ENCODE measurements at places on chromosomes 3 and 15. TPM values are rescaled to one million over a fixed set of nuclear protein-coding genes. Genes with fewer than 3 reads are reported as not detected.

- H3K4me3 ChIP-seq = no peak overlapping the region
- DNase-seq = no peak
- peaks cover 28% of the 10 kb centered on the region for H3K36me3 ChIP-seq
Measured at GRCh38 chr15:64970698-64971097, 19.0 kb downstream of the SPG21 start.

GRCh38 chr3:151796105-151796680 lies 17.7 kb upstream of the AADAC start:
- no peaks in the 10 kb centered on the region for H3K36me3 ChIP-seq
- no peak overlapping the region for H3K4me3 ChIP-seq
- H3K27ac ChIP-seq = no peak overlapping the region
- no peak for DNase-seq
- no peaks in the 10 kb centered on the region for H3K4me1 ChIP-seq

DNA sequence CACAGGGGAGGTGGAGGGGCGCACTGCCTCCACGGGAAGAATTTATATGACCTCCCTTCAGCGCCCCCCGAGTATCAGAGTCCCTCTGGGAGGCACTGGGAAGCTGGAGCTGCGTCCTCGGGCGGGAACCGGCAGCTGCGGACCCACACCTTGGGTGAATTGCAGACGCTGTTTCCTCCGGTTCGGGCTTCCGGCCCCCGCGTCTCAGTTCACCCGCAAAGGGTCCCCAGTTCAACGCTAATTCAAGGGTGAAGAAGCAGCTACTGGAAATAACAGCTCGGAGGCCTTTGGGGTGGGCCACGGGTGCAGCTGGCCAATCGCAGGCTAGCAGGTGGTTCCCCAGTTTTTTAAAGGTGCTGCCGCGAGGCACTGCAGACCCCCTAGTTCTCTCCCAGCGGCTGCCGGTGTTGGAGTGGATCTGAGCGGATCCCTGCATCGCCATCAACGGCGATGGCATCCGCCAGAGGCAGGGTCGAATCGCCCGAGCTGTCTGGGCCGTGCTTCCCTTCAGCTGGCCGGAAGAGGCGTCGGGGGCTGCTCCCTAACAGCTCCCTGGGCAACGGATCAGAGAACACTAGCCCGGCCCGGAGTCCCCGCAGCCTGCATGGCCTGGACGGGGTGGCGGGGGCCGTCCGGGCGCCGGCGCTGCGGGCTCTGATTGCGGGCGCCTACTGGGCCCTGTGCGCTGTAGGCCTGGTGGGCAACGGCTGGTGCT lies 19.4 kb upstream of the ADAMTS7 start:
- H3K27me3 ChIP-seq = peaks cover 8% of the 10 kb centered on the region
- peak overlapping the region; percentile 22 for H3K4me3 ChIP-seq
- no peak for DNase-seq
- H3K4me1 ChIP-seq = peaks cover 4% of the 10 kb centered on the region

The XCR1 gene
- not detected for total RNA-seq

The CLDN16 gene
- total RNA-seq = not detected

GRCh38 chr15:39488961-39489360 lies 91.9 kb upstream of the THBS1 start:
- H3K4me1 ChIP-seq = no peaks in the 10 kb centered on the region
- DNase-seq = no peak
- H3K4me3 ChIP-seq = no peak overlapping the region

DNA sequence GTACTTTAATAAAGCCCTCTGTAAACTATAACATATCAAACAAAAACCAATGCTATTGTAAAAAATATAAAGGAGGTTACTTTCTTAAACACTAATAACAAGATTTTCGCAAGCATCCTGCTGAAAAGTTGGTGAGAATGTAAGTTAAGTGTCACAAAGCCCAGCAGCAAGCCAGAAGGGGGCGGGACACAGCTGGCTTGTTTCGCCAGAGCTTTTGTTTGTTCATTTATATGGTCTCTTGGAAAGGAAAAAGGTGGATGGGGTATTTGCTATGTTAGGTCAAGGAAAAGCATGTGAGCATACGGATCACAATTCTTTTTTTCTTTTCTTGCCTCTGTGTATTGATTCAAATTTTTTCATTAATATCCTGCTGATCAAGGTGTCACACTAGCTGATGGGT lies 59.9 kb downstream of the HACD2 start:
- H3K4me3 ChIP-seq = no peak overlapping the region
- peaks cover 31% of the 10 kb centered on the region for H3K4me1 ChIP-seq
- DNase-seq = no peak

DNA sequence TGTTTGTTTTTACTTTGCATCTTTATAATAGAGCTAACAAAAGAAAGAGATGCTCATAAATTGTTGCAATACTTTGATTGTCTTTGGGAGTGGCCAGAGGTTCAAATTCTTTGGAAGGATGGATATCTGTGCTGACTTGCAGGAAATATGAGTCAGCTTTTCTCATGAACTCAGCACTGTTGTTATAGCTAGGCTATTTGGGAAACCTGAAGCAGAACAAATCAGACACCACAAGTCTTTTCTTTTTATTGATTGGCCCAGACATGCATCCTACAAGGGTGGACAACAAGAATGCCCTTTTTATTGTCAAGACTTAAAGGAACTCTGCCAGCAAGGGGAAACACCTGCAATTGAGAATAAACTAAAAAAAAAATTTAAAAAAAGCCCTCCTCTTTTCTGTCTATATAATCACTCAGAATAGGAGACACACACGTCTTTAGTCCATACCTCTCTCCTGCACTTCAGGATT lies 4.6 kb upstream of the DENND4A start:
- H3K4me3 ChIP-seq = no peak overlapping the region
- H3K4me1 ChIP-seq = peaks cover 49% of the 10 kb centered on the region
- no peaks in the 10 kb centered on the region for H3K27me3 ChIP-seq
- DNase-seq = no peak

The RBPMS2 gene
- total RNA-seq = not detected

GRCh38 chr3:187473778-187474406 lies 105.7 kb downstream of the RTP4 start:
- peaks cover 2% of the 10 kb centered on the region for H3K36me3 ChIP-seq
- no peak overlapping the region for H3K4me3 ChIP-seq
- no peaks in the 10 kb centered on the region for H3K27me3 ChIP-seq
- no peak for DNase-seq
- no peaks in the 10 kb centered on the region for H3K4me1 ChIP-seq

The TMC3 gene
- total RNA-seq = not detected

DNA sequence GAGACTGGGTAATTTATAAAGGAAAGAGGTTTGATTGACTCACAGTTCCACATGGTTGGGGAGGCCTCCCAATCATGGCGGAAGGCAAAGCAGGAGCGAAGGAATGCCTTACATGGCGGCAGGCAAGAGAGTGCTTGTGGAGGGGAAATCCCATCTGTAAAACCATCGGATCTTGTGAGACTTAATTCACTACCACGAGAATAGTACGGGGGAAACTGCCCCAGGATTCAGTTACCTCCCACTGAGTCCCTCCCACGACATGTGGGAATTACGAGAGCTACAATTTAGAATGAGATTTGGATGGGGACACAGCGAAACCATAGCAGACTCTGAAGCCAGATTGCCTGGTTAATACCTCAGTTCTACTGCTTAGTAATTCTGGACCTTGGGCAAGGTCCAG lies 67.8 kb downstream of the THSD4 start:
- H3K27ac ChIP-seq = no peak overlapping the region
- H3K4me1 ChIP-seq = no peaks in the 10 kb centered on the region
- no peaks in the 10 kb centered on the region for H3K27me3 ChIP-seq
- DNase-seq = no peak
- H3K4me3 ChIP-seq = no peak overlapping the region

- no peaks in the 10 kb centered on the region for H3K27me3 ChIP-seq
- DNase-seq = no peak
- H3K27ac ChIP-seq = peak overlapping the region; percentile 81
- no peak overlapping the region for H3K4me3 ChIP-seq
Measured at GRCh38 chr15:63244399-63244798, 33.0 kb upstream of the APH1B start.

DNA sequence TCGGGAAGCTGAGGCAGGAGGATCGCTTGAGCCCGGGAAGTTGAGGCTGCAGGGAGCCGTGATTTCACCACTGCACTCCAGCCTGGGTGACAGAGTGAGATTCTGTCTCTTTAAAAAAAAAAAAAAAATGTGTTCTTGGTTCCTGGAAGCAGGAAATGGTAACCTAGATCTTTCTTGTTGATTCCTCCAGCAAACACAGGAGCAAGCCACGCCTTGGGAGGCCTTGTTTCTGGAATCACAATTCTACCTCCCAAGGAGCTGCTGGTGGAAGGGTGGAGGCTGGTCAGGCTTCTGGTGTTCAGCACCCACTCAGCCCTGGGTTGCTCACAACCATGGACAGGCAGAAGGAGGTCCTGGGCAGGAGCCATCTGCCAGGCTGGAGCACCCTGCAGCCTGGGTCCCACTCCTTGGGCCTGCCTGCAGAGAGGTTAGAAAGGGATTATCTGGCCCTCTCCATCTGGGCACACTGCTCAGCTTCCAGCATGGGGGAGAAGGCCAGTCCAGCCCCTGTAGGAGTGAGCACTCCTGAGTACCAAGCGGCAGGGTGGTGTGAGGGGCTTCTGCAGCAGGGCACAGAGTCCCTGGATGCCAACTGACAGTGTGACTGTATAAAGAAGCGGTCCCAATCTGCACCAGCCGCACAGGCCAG lies 65.6 kb downstream of the ABTB1 start:
- peaks cover 24% of the 10 kb centered on the region for H3K4me1 ChIP-seq
- peak overlapping the region; percentile 60 for H3K27ac ChIP-seq
- no peaks in the 10 kb centered on the region for H3K36me3 ChIP-seq
- H3K4me3 ChIP-seq = no peak overlapping the region
- peaks cover 18% of the 10 kb centered on the region for H3K27me3 ChIP-seq

The CHRM5 gene
- total RNA-seq = not detected

The DNASE1L3 gene
- total RNA-seq = not detected

DNA sequence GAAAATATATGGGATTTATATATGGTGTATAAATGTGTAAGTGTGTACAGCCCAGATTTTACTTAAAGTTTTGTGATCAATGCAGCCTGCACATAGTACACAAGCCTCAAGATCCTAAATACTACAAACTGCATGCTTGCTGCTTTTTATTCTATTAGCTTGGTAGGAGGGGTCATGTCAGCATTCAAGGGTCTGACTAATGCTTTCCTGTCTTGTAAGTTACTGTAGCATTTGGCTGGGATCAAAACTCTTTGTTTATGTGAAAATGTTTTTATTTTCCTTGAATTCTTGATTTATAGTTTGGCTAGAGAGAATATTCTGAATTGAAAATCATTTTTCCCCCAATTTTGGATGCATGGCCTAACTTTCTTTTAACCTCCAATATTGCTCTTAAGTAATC lies 370.9 kb downstream of the NSUN3 start:
- DNase-seq = no peak
- no peaks in the 10 kb centered on the region for H3K4me1 ChIP-seq
- H3K27ac ChIP-seq = no peak overlapping the region
- H3K4me3 ChIP-seq = no peak overlapping the region

DNA sequence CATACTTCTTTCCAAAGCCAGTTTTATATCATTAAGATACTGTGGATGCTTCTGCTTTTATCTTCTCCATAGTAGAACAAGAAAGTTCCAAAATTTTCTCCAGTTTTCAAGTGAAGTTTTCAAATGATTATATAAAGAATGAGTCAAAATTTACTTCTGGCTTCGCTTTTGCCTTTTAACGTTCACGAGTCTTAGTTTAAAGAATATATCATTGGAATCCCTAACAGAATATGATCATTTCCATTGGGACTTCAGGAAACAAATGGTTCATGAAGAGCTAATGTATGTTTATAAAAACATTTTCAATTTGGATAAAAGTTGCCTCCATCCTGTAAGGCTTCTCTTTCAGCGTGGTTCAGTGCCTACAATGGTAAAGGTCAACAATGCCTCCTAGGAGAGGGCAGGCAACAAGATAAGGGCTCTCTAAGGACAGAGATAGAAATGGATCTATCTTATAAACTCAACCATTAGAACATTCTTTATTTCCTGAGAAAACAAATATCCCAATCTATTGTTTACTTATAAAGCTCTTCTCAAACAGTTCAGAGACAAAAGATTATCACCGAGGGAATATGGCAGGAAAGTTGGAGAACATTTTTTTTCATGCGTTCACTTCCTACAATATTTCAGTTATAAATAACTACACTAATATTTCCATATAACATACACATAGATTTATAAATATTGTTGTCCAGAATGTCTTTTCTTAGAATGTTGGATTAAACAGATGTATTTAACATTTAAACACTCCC lies 60.5 kb downstream of the FBN1 start:
- H3K4me3 ChIP-seq = no peak overlapping the region
- H3K36me3 ChIP-seq = no peaks in the 10 kb centered on the region
- H3K27me3 ChIP-seq = peaks cover 5% of the 10 kb centered on the region
- no peak overlapping the region for H3K27ac ChIP-seq

The ERC2 gene
- total RNA-seq = not detected

GRCh38 chr3:32395496-32395895 lies 3.8 kb downstream of the CMTM7 start:
- H3K27me3 ChIP-seq = no peaks in the 10 kb centered on the region
- H3K36me3 ChIP-seq = peaks cover 23% of the 10 kb centered on the region
- H3K4me1 ChIP-seq = peaks cover 72% of the 10 kb centered on the region
- peak overlapping the region; percentile 12 for H3K27ac ChIP-seq

DNA sequence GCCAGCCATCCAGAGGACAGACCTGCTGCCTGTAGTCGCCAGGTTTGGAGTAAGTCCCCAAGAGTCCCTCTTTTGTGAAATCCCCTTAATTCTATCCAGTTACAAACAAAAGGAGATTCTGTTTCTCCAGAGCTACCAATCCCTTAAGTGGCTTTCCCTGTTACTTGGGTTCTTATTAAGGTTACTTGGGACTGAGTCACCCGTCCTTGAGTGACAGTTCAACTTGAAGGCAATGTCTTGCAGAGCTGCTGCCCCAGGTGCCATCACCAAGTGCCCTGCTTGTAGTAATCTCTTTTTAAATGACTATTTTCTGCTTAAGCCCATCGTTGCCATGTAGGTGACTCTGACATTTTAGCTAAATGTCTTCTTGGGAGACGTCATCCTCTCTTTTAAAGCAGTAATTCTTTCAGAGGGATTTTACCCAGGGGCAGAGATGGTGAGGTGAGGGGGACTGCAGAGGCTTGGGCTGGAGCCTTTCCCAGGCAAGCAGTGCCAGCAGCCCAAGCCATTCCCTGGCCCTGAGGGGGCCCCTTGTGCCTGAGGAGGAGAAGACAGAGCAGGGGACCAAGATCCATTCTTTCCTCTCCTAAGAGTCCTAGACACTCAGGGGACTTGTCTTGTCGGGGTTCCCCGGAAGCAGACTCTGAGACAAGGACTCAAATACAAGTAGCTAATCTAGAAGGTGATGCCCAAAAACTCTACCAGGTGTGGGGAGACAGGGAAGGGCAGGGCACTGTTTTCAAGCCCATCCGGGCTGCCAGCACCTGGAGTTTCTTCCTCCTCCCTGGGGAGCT lies 253.7 kb downstream of the PLCL2 start:
- peaks cover 13% of the 10 kb centered on the region for H3K4me1 ChIP-seq
- H3K27ac ChIP-seq = no peak overlapping the region
- H3K27me3 ChIP-seq = no peaks in the 10 kb centered on the region
- H3K36me3 ChIP-seq = peaks cover 2% of the 10 kb centered on the region
- no peak for DNase-seq

The HESX1 gene
- 0.37 TPM for total RNA-seq

The BOC gene
- not detected for total RNA-seq

DNA sequence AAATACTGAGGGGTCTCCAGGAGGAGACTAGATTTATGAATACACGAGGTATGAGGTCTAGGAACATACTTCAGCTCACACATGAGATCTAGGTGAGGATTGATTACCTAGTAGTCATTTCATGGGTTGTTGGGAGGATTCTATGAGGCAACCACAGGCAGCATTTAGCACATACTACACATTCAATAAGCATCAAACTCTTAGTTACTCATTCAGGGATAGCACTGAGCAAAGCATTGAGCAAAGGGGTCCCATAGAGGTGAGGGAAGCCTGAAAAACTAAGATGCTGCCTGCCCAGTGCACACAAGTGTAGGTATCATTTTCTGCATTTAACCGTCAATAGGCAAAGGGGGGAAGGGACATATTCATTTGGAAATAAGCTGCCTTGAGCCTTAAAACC lies 4.5 kb downstream of the CCR5 start:
- no peak for DNase-seq
- peak overlapping the region; percentile 77 for H3K4me3 ChIP-seq
- peaks cover 80% of the 10 kb centered on the region for H3K4me1 ChIP-seq
- peaks cover 54% of the 10 kb centered on the region for H3K36me3 ChIP-seq
